ENCODE measurements at places on chromosomes 4 and X. TPM values are rescaled to one million over a fixed set of nuclear protein-coding genes. Genes with fewer than 3 reads are reported as not detected.

The ATP8A1 gene
- 15.1 TPM for total RNA-seq

The PUDP gene
- 22.2 TPM for total RNA-seq

The APELA gene
- total RNA-seq, result 25.1 TPM

The SLIT2 gene
- 13.5 TPM for total RNA-seq

The GSX2 gene
- not detected for total RNA-seq

The TRIM60 gene
- not detected for total RNA-seq

The NUDT9 gene
- total RNA-seq, result 33.3 TPM

The ART3 gene
- total RNA-seq, result 0.59 TPM

The HPGDS gene
- total RNA-seq, result not detected

The AKAP14 gene
- total RNA-seq, result 1.6 TPM

The CT45A3 gene
- not detected for total RNA-seq

The ZNF674 gene
- total RNA-seq, result 4.4 TPM

The TMSB15A gene
- 49.4 TPM for total RNA-seq

The HTN1 gene
- total RNA-seq, result not detected

The MAGED4B gene
- 88.7 TPM for total RNA-seq

The NDNF gene
- 2.4 TPM for total RNA-seq

The GALNTL6 gene
- 0.24 TPM for total RNA-seq

The MMRN1 gene
- total RNA-seq, result 0.05 TPM

The HTT-AS gene
- not detected for total RNA-seq

The CT45A1 gene
- total RNA-seq, result not detected

The PCDH19 gene
- 2.1 TPM for total RNA-seq

The TEX13C gene
- total RNA-seq, result 0.26 TPM

The MAGEA2 gene
- total RNA-seq, result 9.2 TPM

The TMPRSS11B gene
- not detected for total RNA-seq

The VGLL1 gene
- not detected for total RNA-seq

The BEX5 gene
- total RNA-seq, result 11.0 TPM

The PDE5A gene
- total RNA-seq, result 26.4 TPM

The RHOXF2 gene
- total RNA-seq, result 0.07 TPM

The MAGEA1 gene
- total RNA-seq, result not detected

The FAM9A gene
- not detected for total RNA-seq

The CNKSR2 gene
- total RNA-seq, result 7.7 TPM

The DMRTC1B gene
- total RNA-seq, result 0.22 TPM

The PDHA2 gene
- not detected for total RNA-seq

The CTSO gene
- 1.3 TPM for total RNA-seq

The CPLX1 gene
- total RNA-seq, result 2.0 TPM

The ANKRD50 gene
- total RNA-seq, result 17.3 TPM

The SMIM31 gene
- not detected for total RNA-seq

The ZNF595 gene
- total RNA-seq, result 24.5 TPM

The CT45A10 gene
- not detected for total RNA-seq

The SLC7A11 gene
- total RNA-seq, result 10.1 TPM

The ZBTB49 gene
- 4.4 TPM for total RNA-seq

The FGD1 gene
- 36.3 TPM for total RNA-seq

The KCND1 gene
- 4.9 TPM for total RNA-seq

The POU4F2 gene
- not detected for total RNA-seq

The MTTP gene
- total RNA-seq, result 0.26 TPM

The MAGEA9B gene
- total RNA-seq, result 0.35 TPM

The FOXR2 gene
- total RNA-seq, result not detected

The TRPC5OS gene
- total RNA-seq, result not detected

The TMSB15B gene
- 11.4 TPM for total RNA-seq

The NHSL2 gene
- 8.1 TPM for total RNA-seq

The HEPH gene
- total RNA-seq, result 31.7 TPM

The SPANXA2 gene
- not detected for total RNA-seq

The GLRA2 gene
- not detected for total RNA-seq

The MTMR8 gene
- 6.1 TPM for total RNA-seq

The PFKFB1 gene
- 1.1 TPM for total RNA-seq

The HNRNPD gene
- total RNA-seq, result 493 TPM

The PABPC1L2A gene
- total RNA-seq, result 0.83 TPM

The APLN gene
- total RNA-seq, result 2.6 TPM
